Suprapubic skin (tissue), 4 donors: ENCODE measurements at places on chromosomes 1 and 21.

- DNase-seq = peak; percentile 67
Measured at GRCh38 chr1:2988256-2988655, 33.0 kb upstream of the ACTRT2 start.

DNA sequence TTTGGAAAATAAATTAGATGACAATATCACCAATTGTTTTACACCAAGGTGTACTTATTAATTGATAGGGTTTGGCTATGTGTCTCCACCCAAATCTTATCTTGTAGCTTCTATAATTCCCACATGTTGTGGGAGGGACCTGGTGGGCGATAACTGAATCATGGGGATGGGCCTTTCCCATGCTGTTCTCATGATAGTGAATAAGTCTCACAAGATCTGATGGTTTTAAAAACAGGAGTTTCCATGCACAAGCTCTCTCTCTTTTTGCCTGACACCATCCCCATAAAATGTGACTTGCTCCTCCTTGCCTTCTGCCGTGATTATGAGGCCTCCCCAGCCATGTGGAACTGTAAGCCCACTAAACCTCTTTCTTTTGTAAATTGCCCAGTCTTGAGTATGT is 131.0 kb upstream of the LMO4 start:
- DNase-seq = no peak

DNA sequence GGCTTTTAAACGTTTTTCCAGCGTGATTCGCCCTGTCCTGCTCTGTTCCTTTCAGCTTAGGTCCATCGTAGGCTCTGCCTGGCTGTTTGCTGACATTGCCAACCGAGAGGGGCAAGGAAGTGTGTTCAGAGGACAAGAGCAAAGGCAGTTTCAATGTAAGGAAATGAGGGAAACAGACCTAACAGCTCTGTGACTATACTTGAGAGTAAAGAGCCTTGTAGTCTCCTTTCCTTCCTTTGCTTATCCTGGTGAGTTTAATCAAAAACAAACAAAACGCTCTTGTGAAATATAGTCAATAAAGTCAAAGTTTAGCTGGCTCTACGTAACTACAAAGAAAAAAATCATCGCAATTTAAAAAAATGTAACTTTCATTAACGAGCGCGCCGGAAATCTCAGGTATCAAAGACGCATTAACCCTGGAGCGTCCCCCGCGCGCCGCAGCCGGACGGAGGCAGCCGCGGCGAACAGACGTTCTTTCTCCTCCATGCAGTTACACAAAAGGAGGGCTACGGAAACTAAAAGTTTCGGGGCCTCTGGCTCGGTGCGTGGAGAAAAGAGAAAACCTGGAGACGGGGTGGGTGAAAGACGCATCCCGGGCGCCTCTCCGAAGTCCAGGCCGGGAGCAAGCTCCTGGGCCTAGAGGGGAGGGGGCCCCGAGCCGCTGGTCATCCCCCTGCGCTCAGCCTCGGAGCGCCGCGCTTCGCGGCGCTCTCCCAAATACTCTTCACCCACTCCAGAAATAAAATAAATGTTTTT is 617 bp upstream of the ADGRL2 start:
- peak; percentile 66 for DNase-seq

- no peak for DNase-seq
Measured at GRCh38 chr1:236753516-236753915, 41.6 kb upstream of the MTR start.

DNA sequence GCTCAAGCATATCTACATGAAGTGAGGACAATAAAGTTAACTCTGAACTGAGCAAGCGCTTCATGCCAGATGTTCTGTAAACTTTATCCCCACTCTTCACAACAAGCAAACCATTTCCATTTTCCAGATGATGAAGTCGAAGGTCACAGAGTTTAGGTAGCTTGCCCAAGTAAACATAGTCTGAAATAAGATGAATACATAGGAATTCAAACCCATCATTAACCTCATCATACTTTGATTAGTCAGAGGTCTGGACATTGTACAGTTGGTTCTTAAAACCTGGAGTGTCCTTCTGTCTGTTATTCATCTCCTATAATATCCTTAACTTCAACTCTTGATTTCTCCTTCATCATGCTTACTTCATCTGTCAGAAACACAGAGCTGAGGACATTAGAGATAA is 180.3 kb upstream of the C8B start:
- no peak for DNase-seq
